ENCODE measurements at places on chromosomes 11 and 22. TPM values are rescaled to one million over a fixed set of nuclear protein-coding genes. Genes with fewer than 3 reads are reported as not detected.
A peak's percentile ranks its signal among the peaks of the same experiment; 100 is the strongest.

The NCR3LG1 gene
- total RNA-seq = 8.1 TPM

The IGLL1 gene
- total RNA-seq = not detected

DNA sequence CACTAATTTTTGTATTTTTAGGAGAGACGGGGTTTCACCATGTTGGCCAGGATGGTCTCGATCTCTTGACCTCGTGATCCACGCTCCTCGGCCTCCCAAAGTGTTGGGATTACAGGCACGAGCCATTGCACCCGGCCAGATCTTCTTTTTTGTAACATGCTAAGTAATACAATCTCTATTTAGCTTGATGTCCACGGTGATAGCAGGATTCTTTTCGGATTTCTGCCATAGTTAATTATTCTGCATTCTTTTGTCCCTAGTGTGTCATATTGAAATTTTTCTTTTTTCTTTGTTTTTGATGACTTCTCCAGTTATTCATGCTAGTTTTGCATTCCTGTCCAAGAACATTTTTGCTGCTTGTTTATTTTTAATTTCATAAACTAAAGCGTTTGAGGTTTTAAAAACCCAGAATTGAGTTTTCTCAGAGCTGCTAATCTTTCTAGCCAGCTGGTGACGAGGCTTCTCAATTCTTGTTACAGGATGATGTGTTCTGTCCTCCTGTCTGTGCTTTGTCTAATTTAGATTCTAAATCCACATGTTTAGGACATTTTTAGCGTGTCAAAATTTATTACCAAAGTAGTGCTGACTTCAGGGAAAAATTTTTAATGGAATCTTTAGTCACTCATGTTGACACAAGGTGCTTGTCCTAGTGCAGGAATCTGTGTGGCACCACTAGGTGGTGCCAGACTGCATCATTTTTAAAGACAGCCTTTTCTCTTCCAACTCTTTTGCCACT, 21.8 kb downstream of the NF2 start:
- peak; percentile 78 for DNase-seq

- DNase-seq = no peak
Observed at GRCh38 chr22:33772745-33773144, 147.5 kb downstream of the LARGE1 start.

The PRPF19 gene
- 114 TPM for total RNA-seq

DNA sequence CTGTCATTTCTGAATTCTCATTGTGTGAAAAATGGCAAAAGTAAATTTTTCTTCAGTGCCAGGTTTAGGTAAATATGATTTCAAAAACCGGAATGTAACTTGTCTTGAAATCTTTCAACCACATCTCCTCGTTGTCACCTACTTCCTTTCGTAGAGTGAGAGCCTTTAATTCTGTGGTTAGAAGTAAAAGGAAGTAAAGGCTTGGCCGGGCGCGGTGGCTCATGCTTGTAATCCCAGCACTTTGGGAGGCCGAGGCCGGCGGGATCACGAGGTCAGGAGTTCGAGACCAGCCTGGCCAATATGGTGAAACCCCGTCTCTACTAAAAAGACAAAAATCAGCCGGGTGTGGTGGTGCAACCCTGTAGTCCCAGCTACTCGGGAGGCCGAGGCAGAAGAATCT, 29.8 kb downstream of the SGSM3 start:
- DNase-seq = no peak

- DNase-seq = no peak
Observed at GRCh38 chr22:43823353-43823908, 11.3 kb upstream of the EFCAB6 start.

- no peak for DNase-seq
Observed at GRCh38 chr22:33921525-33922348, 1.5 kb upstream of the LARGE1 start.

The TREH gene
- not detected for total RNA-seq

GRCh38 chr11:64100360-64100759, 64.6 kb downstream of the FLRT1 start:
- no peak for DNase-seq

DNA sequence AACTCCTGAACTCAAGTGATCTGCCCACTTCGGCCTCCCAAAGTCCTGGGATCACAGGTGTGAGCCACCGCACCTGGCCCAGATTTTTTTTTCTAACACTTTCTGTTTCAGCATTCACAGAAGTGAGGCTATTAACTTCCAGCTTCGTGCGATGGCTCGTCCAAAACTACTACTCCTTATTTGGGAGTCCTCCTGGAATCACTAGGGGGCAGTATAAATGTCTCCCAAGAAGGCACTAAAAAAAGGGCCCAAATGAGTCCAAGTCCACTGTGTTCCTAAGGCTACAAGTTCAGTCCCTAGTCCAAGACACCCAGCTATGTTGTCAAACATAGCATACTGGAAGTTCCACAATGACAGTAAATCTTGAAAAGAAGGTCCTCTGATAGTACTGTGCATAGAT, 63.2 kb upstream of the BIRC3 start:
- no peak for DNase-seq

The MACROD1 gene
- total RNA-seq = 16.2 TPM

DNA sequence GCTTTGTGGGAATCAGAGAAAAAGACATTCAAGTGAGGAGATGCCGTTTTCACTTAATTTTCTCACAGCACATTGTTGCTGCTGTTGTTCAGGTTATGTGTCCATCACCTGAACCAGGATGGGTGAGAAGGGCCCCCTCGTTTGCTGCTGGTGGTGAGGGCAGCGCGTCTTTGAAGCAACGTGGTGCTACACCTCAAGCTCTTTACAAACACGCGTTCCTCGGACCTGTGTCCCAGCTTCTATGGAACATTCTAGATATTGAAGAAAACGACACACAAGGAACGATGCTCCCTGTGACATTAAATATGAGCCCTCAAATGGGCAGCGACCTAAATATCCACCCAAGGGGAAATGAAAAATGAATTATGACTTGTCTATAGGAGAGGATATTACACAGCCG, 418.6 kb downstream of the MN1 start:
- DNase-seq = no peak

GRCh38 chr11:124864176-124864891, 898 bp upstream of the ROBO3 start:
- DNase-seq = no peak

GRCh38 chr11:69055598-69056516, 7.1 kb downstream of the TPCN2 start:
- DNase-seq = no peak

DNA sequence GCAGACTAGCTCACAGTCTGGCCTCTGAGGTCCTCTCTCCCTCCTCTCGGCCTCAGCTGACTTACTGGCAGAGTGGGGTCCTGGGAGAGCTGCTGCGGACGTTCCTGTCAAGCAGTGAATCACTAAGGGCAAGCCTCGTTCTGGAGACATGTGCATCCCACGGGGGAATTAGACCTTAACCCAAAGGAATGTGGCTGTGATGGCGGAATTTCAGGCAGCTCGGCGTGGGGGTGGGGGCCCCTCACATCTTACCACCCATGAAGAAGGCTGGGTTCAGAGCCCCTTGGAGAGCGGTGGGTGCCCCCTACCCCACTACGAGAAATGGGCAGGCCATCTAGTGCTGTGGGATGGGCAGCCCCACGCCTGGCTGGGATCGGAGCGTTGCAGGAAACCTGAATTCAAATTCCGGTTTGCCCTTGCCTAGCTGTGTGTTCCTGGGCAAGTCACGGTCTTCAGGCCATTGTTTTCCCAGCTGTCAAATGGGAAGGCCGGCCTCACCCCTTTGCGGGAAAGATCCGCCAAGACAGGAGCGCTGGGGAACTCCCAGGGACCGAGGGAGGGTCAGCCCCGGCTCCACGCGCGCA, 554 bp downstream of the LRRC32 start:
- peak; percentile 77 for DNase-seq

- peak; percentile 99 for DNase-seq
Observed at GRCh38 chr22:27919222-27919941, at the start of gene PITPNB. TSS of gene PITPNB (minus strand) at chr22:27919256. CDS start at chr22:27919191, 65 bp downstream.

GRCh38 chr11:7499081-7499480, 13.8 kb downstream of the OLFML1 start:
- no peak for DNase-seq

The DERL3 gene
- total RNA-seq = 3.4 TPM

The ZNF74 gene
- total RNA-seq = 13.4 TPM

DNA sequence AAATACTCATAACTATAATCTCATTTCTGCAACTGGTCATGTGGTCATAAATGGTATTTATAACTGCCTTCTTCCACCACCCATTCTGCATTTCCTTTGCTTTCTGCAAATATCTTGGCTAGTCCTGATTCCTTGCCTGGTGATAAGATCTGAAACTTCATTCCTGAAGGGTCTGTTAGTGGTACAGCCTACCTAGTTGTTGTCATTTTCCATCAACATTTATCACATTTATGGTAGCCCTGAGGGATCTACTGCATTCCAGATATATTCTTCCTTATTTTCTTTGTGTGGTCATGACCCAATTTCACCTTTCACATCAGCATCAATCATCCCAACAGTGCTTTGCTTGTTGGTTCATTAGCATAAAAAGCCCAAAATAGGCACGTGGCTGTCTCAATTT, 50.1 kb downstream of the DDX6 start:
- no peak for DNase-seq

DNA sequence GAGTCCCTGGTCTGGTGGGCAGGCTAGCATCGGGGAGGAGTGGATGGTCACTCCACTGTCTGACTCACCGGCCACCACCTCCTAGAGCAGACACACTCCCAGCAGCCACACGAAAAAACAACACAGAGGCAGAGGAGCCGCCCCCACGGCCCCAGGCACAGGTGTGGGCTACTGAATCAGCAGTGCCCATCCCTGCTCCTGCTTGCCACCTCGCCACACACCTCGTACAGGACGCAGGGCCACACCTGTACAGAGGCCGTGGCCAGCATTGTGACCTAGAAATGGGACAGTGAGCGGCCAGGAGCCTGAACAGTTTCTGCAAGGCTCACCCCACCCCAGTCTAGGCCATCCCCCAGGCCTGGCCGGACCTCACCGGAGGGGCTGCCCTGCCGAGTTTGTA, 14.0 kb downstream of the TRIM29 start:
- DNase-seq = no peak

The NOX4 gene
- 47.7 TPM for total RNA-seq
